ELR (cell line): ENCODE measurements at places on chromosomes 7 and 10.
A peak's percentile ranks its signal among the peaks of the same experiment; 100 is the strongest.

DNA sequence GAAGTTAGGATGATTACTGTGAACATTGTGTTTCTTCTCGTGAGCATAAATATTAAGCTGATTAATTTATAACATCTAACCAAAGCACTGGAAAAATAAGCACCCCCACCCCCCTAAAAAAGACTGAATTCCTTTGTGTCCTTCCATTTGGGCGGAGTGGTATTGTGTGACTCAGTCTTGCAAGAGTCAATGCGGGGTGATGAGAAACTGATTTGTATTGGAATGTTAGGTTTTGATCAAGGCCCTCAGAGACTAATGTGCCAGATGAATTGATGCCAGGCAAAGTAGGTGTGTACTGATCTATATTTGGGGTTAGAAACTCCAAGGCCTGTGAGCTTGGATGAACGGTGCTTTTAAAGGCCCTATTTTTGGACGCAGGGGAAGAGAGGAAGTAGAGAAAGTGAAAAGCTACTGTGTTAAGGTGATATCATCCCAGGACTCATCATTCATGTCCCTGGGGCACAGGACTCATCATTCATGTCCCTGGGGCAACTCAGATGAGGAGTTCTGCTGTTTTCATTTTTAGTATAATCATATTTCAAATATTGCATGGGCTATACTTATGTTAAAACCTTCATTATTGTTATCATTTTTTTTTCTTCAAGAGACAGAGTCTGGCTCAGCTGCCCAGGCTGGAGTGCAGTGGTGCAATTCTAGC lies 61.3 kb upstream of the PTN start:
- DNase-seq = peak; percentile 8

- DNase-seq = no peak
These were observed 140.5 kb downstream of the BICC1 start for GRCh38 chr10:58653139-58653538.

- DNase-seq = peak; percentile 49
These were observed 33.1 kb upstream of the GALNT11 start for GRCh38 chr7:151992375-151992774.

DNA sequence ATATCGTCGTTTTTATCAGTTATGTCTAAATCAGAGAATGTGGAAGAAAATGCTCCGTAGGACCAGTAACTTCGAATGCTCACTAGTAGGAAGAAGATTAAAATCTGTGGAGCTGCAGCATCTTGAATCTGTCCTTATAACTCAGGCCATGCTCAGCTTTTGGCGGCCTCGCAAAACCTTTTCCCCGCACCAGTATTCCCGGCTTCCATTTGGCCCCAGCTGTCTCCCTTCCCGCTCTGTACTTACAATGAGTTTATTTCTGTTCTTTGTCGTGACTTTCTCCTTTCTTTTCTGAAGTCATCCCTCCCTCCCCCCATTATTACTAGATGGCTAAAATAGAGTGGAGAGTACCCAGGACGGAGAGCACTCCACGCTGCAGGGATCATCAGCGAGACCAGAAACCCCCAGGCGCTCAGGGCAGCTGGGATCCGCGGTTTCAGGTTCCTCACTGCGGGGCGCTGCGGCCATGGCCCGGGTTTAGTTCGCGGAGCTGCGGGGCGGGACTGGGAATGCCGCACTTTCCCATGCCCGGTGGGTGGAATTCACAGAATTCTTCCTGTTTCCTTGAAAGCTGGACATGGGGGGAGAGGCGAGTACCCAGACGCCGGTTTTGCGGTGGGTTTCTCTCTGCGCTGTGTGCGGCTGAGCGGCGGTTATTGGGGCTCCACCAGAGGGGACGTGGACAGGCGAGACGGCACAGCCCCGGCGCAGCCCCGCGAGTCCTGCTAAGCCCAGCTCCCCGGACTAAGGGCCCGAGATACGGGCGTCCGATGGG lies 183.5 kb downstream of the POM121L12 start:
- no peak for DNase-seq

DNA sequence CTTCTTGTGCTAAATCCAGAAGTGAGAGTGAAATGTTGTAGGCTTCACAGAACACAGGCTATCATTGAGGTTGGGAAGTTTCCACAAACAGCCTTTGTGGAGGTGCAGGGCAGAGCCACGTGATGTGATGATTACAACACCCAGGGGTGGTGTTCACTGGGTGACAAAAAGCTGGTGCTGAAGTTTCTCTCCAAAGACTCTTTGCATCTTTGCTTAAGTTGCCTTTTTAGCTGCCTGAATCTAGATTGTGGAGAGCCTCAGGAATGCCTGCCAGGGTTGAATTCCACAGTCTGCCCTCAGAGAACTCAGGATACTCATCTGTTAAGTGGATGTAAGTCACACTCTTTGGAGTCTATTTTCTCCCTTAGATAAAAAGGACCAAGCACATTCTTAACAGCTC lies 56.3 kb downstream of the PLXNA4 start:
- DNase-seq = no peak
